Kidney (tissue), 22 donors: ENCODE measurements at places on chromosomes 7 and 10. TPM values are rescaled to one million over a fixed set of nuclear protein-coding genes. Genes with fewer than 3 reads are reported as not detected.
A peak's percentile ranks its signal among the peaks of the same experiment; 100 is the strongest.

TIMM23B gene
- 19.4 TPM for total RNA-seq

AGAP6 gene
- 14.4 TPM for total RNA-seq

VCL gene
- 167 TPM for total RNA-seq

DNA sequence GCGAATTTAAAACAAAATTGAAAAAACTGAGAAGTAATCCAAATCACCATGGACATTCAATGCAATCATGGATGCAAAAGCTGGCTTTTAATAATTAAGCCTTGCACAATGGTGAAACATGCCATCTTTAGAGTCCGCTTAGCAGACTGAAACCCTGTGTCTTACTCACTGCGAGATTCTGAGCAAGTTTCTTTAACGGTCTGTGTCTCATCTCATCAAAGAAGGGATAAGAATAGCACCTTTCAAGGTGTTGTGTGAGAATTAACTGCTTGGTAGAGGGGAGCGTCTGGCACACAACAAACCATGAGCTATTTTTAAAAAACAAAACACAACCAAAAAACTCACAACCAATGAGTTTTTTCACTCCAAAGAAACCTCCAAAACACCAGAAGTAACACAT is 21.4 kb downstream of the ACBD7 start:
- H3K27me3 ChIP-seq: no peaks in the 10 kb centered on the region
- H3K27ac ChIP-seq: no peak overlapping the region
- H3K4me1 ChIP-seq: no peaks in the 10 kb centered on the region

DNA sequence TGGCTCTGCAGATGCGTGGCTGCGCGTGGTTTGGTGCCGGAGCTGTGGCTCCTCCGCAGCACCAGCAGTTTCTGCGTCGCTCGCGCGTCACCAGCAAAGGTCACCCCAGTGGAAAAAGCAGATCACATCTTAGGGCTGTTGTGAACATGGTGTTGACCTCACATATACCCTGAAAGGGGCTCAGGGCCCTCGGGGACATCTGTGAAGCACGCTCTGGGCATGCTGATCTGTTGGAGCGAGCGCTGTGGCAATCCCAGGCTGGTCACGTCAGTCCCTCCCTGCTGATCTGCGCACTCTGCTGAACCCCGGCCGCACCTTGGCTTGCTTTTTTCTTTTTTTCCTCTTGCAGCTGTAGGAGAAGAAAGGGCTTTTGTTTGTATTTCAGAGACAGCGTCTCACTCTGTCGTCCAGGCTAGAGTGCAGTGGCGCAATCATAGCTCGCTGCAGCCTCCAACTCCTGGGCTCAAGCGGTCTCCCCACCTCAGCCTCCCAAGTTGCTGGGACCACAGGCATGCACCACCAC is 33.3 kb upstream of the AP5Z1 start:
- H3K4me3 ChIP-seq: no peak overlapping the region
- peak; percentile 41 for DNase-seq
- peaks cover 14% of the 10 kb centered on the region for H3K36me3 ChIP-seq
- no peaks in the 10 kb centered on the region for H3K27me3 ChIP-seq
- peaks cover 26% of the 10 kb centered on the region for H3K4me1 ChIP-seq

LBX1 gene
- total RNA-seq: not detected

MPP7 gene
- 11.6 TPM for total RNA-seq

DNA sequence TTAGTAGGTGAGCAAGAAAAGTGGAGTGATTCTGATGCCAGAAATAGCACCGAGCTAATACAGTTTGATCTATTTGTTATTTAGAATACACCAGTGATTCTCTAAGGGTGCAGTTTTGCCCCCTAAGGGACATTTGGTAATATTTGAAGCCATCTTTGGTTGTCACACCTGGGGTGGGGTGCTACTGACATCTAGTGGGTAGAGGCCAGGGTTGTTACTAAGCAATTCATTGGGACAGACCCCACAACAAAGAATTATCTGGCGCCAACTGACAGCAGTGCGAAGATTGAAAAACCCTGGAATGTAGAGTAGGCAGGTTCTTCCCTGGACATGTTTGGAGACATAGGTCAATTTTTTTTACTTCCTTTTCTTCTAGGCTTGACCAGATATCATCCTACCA is 14.6 kb downstream of the PALS2 start:
- H3K36me3 ChIP-seq: no peaks in the 10 kb centered on the region
- no peaks in the 10 kb centered on the region for H3K27me3 ChIP-seq
- peak; percentile 31 for DNase-seq
- no peak overlapping the region for H3K27ac ChIP-seq
- H3K4me3 ChIP-seq: no peak overlapping the region

DNA sequence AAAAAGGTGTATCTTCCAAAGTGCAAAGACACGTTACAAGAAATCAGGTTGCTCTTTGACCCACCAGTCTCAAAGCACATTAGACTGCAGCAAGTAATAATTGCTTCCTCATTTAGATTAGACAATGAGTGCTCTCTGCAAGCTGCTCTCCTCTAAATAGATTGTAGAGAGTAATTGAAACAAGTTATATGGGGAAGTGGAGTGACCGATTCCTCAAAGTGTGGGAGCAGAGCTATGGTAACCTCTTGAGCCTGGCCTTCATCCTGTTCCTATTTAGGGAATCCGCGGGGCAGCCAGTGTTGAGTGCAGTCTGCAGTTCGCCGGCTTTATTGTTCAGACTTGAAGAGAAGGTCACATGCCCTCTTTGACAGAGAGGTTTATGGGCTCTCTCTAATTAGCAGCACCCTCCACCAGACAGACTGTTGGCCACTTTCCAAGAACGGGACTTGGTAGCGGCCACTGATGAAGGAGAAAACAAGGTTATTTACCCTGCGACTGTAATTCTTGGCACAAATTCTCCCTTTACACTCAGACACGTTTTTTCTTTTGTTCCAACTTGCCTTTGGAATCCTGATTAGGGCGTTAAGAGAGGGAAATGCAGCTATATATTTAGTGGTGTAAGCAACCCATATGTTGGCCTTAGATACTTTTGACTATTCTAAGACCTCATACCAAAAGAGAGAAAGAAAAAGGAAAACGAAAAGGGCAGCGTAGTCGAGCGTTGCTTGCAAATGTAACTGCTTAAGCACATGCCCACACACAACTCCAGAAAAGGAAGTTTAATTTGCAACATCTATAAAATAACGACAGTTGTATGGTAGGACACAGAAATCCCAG is 107.5 kb downstream of the REEP3 start:
- H3K36me3 ChIP-seq: no peaks in the 10 kb centered on the region
- DNase-seq: peak; percentile 96
- peaks cover 10% of the 10 kb centered on the region for H3K4me1 ChIP-seq

- no peak for DNase-seq
- no peak overlapping the region for H3K27ac ChIP-seq
- no peaks in the 10 kb centered on the region for H3K36me3 ChIP-seq
- H3K27me3 ChIP-seq: no peaks in the 10 kb centered on the region
- H3K4me1 ChIP-seq: no peaks in the 10 kb centered on the region
- H3K4me3 ChIP-seq: no peak overlapping the region
Observed at GRCh38 chr10:78278058-78278404, 244.4 kb downstream of the RPS24 start.

SEMA3E gene
- total RNA-seq: 1.1 TPM

OPN1SW gene
- total RNA-seq: not detected

- H3K27ac ChIP-seq: no peak overlapping the region
- H3K36me3 ChIP-seq: no peaks in the 10 kb centered on the region
- no peaks in the 10 kb centered on the region for H3K4me1 ChIP-seq
Observed at GRCh38 chr7:28573059-28573553, 160.8 kb downstream of the CREB5 start.

DNA sequence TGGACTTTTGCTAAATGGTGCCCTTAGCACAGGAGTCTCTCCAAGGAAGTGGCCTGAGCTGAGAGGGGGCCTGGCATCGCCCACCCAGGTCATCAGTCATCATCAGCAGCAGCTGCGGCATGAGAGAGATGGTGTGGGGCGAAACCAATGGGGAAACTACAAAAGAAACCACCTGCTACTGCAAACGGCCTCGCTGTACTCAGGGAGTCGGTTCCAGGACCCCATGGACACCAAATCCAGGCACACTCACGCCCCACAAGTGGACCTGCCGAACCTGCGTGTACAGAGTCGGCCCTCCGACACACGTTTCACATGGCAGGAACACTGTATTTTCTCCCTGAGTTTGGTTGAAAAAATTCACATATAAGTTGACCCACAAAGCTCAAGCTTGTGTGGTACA is 37.8 kb downstream of the DIP2C start:
- no peaks in the 10 kb centered on the region for H3K36me3 ChIP-seq
- no peak for DNase-seq
- H3K27me3 ChIP-seq: no peaks in the 10 kb centered on the region
- no peak overlapping the region for H3K4me3 ChIP-seq

GRCh38 chr10:77027576-77027975 is 610.0 kb downstream of the KCNMA1 start:
- no peak overlapping the region for H3K27ac ChIP-seq
- H3K27me3 ChIP-seq: no peaks in the 10 kb centered on the region
- no peak overlapping the region for H3K4me3 ChIP-seq
- no peaks in the 10 kb centered on the region for H3K36me3 ChIP-seq

DNA sequence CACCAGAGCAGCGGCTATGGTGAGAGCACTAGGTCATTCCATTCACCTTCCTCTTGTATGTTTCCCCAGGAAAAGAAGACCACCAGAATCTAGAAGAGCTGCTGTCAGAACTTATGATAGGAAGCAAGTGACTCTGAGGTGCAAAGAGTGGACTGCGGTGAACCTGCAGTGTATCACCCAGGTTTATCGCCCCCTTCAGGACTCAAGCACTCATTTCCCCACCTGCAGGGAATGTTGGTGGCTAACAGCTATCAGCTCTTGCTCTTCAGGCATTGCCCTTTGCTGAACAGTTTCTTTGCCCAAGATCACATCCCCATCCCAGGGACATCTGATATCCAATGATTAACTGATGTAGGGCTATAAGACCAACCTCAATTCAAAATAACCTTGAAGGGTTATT is 66.3 kb upstream of the IL6 start:
- DNase-seq: no peak
- H3K4me3 ChIP-seq: no peak overlapping the region
- H3K27me3 ChIP-seq: no peaks in the 10 kb centered on the region
- H3K36me3 ChIP-seq: no peaks in the 10 kb centered on the region
- H3K4me1 ChIP-seq: peaks cover 2% of the 10 kb centered on the region
- H3K27ac ChIP-seq: no peak overlapping the region

ACBD7 gene
- total RNA-seq: 0.50 TPM

CCL24 gene
- not detected for total RNA-seq

- DNase-seq: no peak
- no peaks in the 10 kb centered on the region for H3K4me1 ChIP-seq
- no peaks in the 10 kb centered on the region for H3K36me3 ChIP-seq
- no peaks in the 10 kb centered on the region for H3K27me3 ChIP-seq
Observed at GRCh38 chr7:142808461-142808801, 37.7 kb downstream of the PRSS2 start.

- no peaks in the 10 kb centered on the region for H3K36me3 ChIP-seq
- H3K4me3 ChIP-seq: no peak overlapping the region
- no peak for DNase-seq
- no peaks in the 10 kb centered on the region for H3K27me3 ChIP-seq
Observed at GRCh38 chr7:55523366-55523765, 48.9 kb downstream of the VOPP1 start.

TET1 gene
- 2.2 TPM for total RNA-seq

HTR5A gene
- not detected for total RNA-seq

DNA sequence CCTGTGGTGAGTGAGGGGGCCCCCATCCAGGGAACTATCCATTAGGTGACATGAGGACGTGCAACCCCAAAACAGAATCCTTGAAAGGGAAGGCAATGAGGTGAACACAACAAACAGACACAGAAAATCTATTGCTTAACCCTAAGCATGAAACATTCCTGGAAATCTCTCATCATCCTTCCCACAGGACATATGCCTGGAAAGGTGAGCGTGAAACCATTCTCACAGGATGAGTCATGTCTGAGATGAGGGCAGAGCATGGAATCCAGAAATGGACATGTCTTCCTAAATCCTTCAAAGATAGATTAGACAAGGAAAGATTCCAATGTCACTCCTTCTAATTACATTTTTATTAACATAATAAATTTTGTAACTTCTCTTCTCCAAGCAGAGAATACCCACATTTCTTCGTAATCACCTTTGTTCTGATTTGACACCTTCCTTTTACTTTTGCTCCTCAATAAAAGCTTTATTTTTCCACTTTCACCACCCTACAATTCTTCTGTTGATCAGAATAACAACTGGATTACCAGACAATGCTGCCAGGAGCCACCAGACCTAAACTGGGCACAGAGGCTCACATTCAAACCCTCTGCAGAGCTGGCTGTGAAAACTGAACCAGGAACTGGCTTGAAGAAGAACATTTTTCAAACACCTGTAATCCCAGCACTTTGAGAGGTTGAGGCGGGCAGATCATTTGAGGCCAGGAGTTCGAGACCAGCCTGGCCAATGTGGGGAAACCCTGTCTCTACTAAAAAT is 67.2 kb downstream of the COBL start:
- no peaks in the 10 kb centered on the region for H3K36me3 ChIP-seq
- H3K4me3 ChIP-seq: no peak overlapping the region
- H3K27ac ChIP-seq: no peak overlapping the region

- no peaks in the 10 kb centered on the region for H3K4me1 ChIP-seq
- H3K27ac ChIP-seq: no peak overlapping the region
- no peaks in the 10 kb centered on the region for H3K27me3 ChIP-seq
- no peaks in the 10 kb centered on the region for H3K36me3 ChIP-seq
- no peak for DNase-seq
Observed at GRCh38 chr10:48778193-48778857, 93.7 kb downstream of the WDFY4 start.

HHEX gene
- 10.0 TPM for total RNA-seq

DNA sequence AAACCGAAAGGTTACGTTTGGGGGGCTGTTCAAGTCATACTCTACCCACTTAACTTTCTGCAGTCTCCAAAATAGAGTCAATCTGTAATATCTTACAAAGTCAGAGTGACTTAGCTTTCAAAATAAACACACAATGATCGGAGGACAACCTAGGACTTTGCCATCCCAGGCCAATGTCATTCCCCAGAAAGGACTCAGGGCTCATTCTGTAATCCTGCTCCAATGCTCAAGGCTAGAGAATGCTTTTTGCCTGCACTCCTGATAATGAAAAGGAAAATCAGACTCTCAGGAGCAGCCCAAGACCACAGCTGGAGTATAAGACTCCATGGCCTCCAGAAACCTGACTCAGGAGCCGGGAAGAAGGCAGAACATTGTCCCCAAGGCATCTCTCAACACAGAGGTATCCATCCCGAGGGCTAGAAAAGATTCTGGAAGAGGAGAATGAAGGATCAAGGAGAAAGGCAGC is 28.5 kb upstream of the ASCC1 start:
- no peaks in the 10 kb centered on the region for H3K36me3 ChIP-seq
- DNase-seq: no peak
- H3K27me3 ChIP-seq: no peaks in the 10 kb centered on the region
- peaks cover 48% of the 10 kb centered on the region for H3K4me1 ChIP-seq
- no peak overlapping the region for H3K27ac ChIP-seq

SYT15B gene
- total RNA-seq: 5.7 TPM
